ENCODE measurements at places on chromosomes 11 and 22. TPM values are rescaled to one million over a fixed set of nuclear protein-coding genes. Genes with fewer than 3 reads are reported as not detected.
A peak's percentile ranks its signal among the peaks of the same experiment; 100 is the strongest.

DNA sequence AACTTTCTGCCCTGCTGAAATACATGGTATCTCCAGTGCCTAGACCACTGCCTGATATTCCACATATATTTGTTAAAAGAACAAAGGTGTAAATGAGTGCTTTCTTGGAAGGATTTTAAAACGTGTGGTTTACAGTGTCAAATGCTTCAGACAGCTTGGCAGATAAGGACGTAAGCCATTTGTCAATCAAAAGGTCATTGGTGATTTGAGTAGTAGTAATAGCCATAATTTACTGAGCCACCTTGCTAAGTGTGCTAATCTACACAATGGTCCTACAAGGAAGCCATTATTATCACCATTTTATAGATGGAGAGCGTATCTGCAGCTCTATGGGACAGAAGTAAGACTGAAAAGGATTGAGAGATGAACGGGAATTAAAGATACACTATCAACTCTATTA is 186.8 kb upstream of the MPPED2 start:
- DNase-seq = no peak

DNA sequence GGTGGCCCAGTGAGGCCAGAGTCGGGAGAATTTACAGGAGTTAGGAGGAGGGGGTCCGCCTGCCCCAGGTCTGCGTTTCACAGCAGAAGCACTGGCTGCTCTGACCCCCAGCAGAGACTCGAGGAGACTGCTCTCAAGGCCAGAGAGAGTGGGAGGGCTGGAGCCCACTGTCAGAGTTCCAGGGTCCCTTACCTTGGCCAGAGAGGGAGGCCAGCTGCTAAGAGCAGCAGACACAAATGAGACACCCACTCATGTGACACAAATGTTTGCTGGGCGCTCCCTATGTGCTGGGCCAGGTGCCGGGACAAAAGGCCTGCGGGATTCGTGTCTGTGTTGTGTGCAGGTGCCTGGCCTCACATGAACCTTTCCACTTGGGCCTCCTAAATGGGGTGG is 2.8 kb upstream of the TNFRSF13C start:
- no peak for DNase-seq

DNA sequence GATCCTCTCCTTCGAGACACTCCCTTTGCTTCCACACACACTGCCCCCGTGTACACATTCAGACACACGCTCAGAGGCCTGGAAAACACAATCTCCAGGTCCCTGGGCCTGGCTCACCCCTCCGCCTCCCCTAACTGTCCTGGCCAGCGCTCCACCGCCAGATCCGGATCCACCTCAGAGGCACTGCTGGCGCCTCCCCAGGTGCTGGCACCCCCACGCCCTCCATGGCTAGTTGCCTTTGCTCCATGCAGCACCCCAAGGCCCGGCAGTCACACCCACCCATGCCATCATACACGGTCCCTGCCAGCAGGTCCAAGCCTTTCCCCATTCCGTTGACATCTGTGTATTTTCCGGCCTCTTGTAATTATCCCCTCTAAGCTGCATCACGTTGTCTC is 11.1 kb downstream of the SPTBN2 start:
- DNase-seq = no peak

GRCh38 chr11:420054-420910 is 5.5 kb upstream of the SIGIRR start:
- peak; percentile 14 for DNase-seq

DNA sequence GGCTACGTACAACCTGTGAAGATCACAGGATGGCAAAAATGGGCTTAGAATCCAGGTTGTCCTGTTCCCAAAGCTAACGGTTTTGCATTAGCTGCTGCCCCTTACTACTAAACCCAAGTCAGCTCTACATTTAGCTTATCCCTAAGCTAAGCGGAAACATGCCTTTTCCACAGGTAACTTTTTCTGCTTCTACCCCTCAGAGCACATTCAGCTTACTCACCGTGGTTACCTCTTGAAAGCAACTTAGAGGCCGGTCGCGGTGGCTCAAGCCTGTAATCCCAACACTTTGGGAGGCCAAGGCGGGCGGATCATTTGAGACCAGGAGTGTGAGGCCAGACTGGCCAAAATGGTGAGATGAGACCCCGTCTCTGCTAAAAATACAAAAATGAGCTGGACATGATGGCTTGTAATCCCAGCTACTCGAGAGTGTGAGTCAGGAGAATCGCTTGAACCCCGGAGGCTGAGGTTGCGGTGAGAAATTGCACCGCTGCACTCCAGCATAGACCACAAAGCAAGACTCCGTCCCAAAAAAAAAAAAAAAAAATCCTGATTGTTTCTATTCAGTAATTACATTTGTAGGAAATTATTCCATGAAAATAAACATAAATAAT is 790 bp upstream of the TMEM41B start:
- no peak for DNase-seq

- DNase-seq = no peak
Measured at GRCh38 chr11:47109051-47109726, 67.5 kb downstream of the ARFGAP2 start.

GRCh38 chr22:22951035-22951434 is 63.4 kb downstream of the IGLL5 start:
- DNase-seq = no peak

GRCh38 chr11:97460091-97460490 is 1070.3 kb downstream of the JRKL start:
- no peak for DNase-seq

DNA sequence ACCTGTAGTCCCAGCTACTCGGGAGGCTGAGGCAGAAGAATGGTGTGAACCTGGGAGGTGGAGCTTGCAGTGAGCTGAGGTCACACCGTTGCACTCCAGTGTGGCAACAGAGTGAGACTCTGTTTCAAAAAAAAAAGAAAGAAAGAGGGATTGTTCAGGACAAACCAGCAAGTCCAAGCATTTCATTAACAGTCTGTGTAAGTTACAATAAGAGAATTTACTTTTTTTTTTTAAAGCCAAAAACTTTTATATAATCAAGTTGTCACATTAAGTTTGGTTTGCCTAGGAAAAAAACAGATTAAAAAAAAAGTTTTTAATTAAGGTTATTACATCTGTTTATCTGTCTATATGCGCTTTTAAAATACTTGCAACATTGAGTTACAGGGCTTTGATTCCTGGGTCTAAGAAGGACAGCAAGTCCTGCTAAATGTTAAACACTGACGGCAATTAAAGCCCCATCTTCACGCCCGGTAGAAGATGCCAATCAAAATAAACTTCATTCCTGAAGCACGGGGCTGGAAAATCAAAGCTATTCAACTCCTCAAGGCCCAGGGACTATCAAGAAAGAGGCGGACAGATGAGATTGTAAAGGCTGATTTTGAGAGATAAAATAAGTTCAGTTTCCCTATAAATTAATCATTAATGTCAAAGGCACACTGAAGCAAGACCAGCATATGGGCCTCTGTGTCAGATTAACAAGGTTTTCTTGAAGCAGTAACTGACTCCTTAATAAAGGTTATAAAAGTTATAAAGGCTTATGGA is 10.7 kb downstream of the TMEM138 start:
- no peak for DNase-seq

- no peak for DNase-seq
Measured at GRCh38 chr22:49525801-49526535, 301.7 kb downstream of the BRD1 start.

- no peak for DNase-seq
Measured at GRCh38 chr11:18171377-18172000, 1.1 kb upstream of the MRGPRX4 start.

DNA sequence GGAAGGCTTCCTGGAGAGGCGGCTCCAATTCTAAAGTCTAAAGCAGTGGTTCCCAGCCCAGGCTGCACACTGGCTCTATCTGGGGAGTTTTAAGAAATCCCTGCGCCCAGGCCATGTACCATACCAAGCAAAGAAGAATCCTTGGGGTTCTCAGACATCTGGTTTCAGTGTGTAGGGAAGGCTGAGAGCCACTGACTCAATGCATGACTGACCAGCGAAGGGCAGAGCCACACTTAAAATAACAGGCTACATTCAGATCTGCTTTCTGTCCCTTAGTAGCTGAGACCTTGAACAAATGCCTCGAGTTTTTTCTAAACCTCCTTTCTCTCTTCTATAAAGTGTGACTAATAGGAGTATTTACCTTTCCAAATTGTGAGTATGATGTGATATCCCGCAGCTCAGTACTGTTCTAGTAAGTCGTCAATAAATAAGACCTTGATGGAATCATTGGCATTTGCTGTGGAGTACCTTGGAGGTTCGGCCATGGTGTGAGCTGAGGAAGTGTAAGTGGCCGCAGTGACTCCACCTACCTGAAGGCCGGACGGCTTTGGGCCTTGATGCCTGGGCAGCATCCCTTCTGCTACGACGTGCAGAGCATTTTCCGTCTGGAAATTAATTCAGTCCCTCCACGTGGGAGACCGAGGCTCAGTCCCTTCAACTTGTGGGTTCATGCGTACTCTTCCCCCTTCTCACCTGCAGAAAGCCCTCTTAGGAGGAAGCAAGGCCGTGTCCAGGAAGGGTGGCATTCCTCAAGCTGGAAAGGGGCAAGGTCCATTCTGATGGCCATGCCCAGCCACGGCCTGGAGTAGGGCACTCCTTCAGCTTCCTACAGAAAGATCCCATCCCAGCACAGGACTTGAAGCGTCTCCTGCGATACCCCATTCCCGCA is 25.1 kb downstream of the GLB1L2 start:
- DNase-seq = no peak

- no peak for DNase-seq
Measured at GRCh38 chr11:70399681-70400112, 1.4 kb downstream of the CTTN start.

GRCh38 chr11:17840101-17840548 is 105.5 kb downstream of the KCNC1 start:
- no peak for DNase-seq

DNA sequence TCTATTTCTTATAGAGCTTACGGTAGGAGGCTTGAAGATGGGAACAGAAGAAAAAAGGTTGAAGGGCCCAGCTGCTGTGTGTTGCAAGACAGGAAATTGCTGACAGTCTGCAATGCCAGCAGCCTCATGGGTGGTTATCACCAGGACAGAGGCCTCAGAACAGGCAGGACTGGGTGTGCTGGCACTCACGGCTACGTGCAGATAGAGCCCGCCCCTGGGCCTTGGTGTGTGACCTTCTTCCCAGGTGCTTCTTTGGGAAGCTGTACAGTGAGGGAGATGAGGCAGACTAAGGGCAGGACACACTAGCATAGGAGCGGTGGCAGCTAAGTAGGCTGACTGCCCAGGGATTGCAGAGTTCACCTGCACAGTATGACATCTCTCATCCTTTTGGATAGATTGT is 12.6 kb downstream of the PRAME start:
- DNase-seq = no peak

DNA sequence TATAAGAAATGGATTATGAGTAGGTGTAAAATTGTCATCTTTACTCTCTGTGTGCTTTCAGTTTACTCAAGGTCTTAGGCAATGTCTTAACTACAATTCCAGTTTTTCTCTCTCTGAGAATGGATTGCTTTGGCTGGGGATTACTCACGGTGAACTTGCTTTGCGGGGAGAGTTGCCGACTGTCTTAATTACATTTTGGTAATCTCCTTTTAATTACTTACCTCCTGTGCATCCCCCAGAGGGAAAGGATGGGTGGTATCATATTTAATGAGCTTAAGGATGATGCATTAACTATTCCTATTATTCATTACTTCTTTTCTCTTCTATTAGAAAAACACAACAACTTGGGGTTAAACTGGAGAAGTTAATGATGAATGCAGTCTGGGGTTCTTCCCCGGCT is 159.4 kb downstream of the MPPED1 start:
- no peak for DNase-seq

GRCh38 chr11:34379539-34379938 is 21.7 kb upstream of the ABTB2 start:
- no peak for DNase-seq

GRCh38 chr11:61930933-61931332 is 13.6 kb upstream of the RAB3IL1 start:
- DNase-seq = no peak

DNA sequence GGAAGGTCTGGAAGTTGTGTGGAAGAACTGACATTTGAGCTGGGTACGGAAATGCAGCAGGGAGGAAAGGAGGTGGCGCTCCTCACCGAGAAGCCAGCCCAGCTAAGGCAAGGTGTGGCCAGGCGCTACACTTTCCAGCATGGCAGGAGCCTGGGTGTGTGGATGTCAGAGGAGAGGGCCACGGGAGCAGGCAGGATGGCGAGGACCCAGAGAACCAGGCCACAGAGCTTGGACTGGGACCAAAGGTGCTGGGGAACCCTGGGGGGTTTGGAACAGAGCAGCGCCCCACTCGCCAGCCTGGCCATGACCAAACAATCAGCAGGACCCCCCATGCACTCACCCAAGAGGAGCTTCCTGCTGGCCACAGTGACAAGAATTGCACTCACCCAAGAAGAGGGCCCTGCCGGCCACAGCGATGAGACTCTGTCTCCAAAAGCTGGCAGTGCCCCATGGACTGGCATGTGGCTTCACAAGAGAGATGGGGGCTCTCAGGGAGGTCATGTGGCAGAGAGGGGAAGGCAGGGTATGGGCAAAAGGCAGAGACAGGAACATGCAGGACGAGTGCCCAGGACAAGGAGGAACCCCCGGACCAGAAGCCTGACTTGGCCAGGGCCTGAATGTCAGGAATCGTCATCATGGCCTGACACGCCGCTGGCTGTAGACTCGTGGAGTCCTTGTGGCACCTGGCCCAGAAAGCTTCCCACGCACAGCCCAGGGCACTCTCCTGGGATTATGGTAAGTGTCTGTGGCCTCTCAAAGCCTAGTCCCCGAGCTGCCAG is 45.4 kb downstream of the IGF2 start:
- no peak for DNase-seq

DNA sequence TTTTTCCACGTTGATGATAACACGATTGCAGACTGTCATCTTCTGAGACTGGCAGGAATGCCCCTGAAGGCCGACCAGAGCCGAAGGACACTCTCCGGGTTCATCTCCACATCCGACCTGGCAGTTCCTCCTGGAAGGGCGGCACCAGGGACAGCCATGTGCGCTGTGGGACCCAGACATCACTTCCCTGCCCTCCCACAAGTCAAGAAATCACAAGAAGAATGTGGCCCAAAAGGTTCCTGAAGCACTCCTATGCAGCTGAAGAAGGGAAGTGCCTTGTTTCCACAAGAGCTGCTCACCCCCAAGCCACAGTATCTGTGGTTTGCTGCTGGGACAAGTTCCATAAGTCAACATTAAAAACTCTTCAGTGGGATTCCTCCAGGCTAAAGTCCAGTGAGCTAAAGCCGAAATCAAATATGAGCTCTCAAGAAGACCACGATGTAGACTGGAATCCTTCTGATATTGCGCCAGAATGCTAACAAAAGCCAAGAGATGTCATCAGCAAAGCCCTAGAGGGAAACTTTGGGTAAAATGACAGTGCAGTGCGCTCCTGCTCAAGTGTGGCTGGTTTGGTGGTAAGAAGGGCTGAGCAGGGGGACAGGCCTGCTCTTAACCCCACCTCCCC is 21.2 kb downstream of the PACSIN2 start:
- DNase-seq = no peak

Gene OR2AG1
- total RNA-seq = not detected

Gene ATP6V1E1
- 74.0 TPM for total RNA-seq

Gene PICALM
- total RNA-seq = 118 TPM

Gene MUC5B
- total RNA-seq = not detected

Gene SPI1
- 68.8 TPM for total RNA-seq

Gene PTPMT1
- total RNA-seq = 32.8 TPM

Gene GAL3ST3
- total RNA-seq = not detected

Gene SLC1A2
- total RNA-seq = not detected

Gene RGL4
- 0.42 TPM for total RNA-seq

Gene KRTAP5-10
- total RNA-seq = 0.27 TPM

Gene PRMT3
- total RNA-seq = 24.9 TPM

Gene CDC42EP1
- total RNA-seq = not detected

Gene MAPK8IP2
- 0.20 TPM for total RNA-seq

Gene HEPHL1
- total RNA-seq = not detected

Gene PKP3
- 0.18 TPM for total RNA-seq

Data from activated B cell treated with CpG ODN at 0.5 μM for 24 hours (primary cell).